Aorta (tissue), 5 donors: ENCODE measurements at places on chromosomes 16 and 17. TPM values are rescaled to one million over a fixed set of nuclear protein-coding genes. Genes with fewer than 3 reads are reported as not detected.

The PPP1R1B gene
- total RNA-seq: 1.0 TPM

The CBFA2T3 gene
- 4.4 TPM for total RNA-seq

The RCVRN gene
- total RNA-seq: 1.0 TPM

DNA sequence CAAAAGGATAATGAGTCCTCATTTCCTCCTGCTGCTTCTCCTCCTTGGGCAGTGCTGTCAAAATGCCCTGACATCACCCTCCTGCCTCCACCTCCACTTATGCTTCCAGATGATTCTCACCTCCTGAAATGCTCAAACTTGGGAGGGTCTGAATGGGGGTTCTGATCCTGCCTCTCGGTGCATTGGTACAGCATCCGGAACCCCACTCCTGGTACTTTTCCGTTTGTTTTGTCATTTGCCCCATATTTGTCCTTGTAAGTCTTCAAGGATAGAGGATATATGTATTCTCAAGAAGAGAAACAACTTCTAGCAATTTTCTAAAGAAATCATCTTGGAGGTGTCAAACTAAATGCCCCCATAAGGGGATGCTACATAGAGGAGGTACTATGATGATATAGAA is 148.3 kb downstream of the SHISA9 start:
- DNase-seq: no peak

DNA sequence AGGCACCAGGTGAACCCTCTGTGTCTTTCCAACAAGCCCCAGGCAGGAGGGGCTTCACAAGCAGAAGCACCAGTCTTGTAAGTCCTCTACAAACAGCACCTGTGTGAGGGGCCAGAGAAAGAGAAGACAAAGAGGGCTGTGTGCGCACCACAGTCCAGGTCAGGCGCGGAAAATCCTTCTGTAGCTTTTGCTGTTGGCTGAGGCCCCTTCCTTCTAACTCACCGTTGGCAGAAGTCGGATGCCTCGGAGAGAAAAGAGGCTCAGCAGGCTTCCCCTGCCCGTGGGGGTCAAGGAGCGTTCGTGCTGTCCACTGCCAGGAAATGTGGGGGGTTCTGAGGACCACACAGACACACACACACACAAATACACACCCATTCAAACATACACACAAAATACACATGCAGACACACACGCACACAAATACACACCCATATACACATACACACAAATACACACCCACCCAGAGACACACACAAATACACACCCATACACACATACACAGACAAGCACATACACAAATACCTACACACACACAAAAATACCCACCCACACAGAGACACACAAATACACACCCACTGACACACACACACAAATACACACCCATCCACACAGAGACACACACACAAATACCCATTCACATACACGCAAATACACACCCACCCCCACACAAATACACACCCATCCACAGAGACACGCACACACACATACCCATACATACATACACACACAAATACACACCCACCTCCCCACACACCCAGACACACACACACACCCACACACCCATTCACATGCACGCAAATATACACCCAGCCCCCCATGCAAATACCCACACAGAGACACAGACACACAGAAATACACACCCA is 6.8 kb downstream of the ZG16B start:
- DNase-seq: peak; percentile 24

DNA sequence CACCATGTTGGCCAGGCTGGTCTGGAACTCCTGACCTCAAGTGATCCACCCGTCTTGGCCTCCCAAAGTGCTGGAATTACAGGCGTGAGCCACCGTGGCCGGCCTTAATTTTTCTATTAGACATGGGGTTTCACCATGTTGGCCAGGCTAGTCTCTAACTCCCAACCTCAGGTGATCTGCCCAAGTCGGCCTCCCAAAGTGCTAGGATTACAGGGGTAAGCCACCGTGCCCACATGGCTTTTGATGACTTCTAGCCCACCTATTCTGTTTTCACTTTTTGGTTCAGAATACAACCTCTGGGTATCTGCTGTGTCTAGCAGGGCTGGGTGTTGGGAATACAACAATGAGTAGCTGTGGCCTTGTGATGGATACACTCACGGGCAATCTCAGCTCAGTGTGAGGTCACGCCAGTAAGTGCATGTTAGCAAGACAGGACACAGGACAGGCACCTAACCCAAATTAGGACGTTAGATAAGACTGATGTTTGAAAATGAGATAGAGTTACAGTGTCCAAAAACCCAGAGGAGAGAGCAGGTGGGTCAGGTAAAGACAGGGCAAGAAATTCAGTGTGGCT is 14.1 kb upstream of the YWHAE start:
- DNase-seq: peak; percentile 57

DNA sequence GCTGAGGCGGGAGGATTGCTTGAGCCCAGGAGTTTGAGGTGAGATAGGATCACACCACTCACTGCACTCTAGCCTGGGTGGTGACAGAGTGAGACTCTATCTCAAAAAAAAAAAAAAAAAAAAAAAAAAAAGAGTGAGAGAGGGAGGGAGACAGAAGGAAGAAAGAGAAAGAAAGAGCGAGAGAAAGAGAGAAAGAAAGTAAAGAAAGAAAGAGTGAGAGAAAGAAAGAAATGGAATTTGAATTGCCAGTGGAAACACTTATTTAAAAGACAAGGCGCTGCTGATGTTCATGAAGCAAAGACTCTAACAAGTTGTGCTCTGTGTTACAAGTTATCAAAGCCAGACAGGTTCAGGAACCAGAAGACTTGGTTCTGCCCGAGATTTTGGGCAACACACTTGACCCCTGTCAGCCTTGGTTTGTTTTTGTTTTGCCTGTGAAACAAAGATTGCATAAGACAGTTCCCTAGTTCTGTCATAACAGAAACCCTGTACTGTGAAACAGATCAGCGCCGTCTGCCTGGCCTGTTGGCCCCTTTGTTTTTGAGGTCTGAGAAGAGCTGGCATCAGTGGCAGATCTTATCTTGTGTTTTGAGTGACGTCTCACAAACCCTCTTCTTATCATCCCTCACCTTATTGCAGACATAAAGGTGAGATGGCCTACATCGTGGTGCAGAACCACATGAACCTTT is 55.4 kb upstream of the ENDOV start:
- peak; percentile 40 for DNase-seq

GRCh38 chr17:50268026-50268425 is 6.2 kb upstream of the TMEM92 start:
- DNase-seq: no peak

GRCh38 chr16:914440-914839 is 56.3 kb downstream of the LMF1 start:
- DNase-seq: no peak

- no peak for DNase-seq
Measured at GRCh38 chr16:55364811-55365210, 40.8 kb downstream of the IRX6 start.

DNA sequence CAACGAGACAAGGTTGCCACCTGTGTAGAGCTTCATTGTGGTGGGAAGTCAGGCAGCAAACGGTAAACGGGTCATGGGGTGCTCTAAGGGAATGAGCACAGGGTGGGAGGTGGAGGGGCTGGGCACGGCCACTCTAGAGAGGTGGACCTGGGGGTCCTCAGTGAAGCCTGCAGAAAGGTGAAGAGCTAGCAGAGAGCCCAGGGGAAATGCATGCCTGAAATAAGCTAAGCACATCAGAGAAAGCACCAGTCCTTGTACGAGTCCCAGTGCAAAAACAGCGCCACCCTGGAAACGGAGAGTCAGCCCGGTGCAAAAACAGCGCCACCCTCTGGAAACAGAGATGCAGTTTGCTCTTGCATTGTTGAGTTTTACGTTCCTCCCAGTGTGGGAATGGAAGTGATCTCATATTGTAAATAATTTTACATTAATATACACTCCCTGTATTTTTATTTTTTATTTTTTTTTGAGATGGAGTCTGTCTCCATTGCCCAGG is 65.0 kb downstream of the TBC1D16 start:
- DNase-seq: peak; percentile 56

DNA sequence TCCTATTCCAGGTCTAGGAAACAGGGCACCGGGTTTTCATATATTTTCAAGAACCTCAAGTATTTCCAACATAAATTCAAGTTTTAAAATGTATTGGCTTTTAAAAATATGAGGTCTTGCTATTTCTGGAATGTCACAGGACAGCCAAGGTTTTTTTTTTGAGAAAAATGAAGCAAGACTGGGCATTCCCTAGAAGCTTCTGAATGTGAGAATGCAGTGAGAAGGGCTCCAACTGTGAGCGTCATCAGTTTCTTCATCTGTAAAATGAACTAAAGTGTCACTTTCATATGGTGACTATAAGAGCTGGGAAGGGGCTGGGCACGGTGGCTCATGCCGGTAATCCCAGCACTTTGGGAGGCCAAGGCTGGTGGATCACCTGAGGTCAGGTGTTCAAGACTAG is 455.8 kb upstream of the MAF start:
- DNase-seq: no peak
